Foreskin keratinocyte (primary cell): ENCODE measurements at places on chromosomes 7 and 10.

DNA sequence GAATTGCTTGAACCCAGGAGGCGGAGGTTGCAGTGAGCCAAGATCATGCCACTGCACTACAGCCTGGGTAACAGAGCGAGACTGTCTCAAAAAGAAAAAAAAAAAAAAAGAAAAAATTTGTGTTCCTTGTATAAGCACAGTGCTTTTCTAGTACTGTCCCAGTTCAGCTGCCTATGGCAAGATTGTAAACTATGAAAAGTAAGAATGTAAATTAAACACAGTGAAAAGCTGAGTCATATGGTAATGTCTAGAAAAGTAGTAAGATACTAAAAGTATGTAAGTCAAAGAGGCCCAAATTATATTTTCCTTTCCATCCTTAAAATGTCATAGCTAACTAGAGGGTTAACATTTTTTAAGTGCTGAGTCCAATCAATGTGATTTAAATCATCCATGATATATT is 42.8 kb downstream of the RBM20 start:
- no peak for DNase-seq

- DNase-seq = peak; percentile 85
Measured at GRCh38 chr10:60480865-60481563, 91.3 kb upstream of the ANK3 start.

DNA sequence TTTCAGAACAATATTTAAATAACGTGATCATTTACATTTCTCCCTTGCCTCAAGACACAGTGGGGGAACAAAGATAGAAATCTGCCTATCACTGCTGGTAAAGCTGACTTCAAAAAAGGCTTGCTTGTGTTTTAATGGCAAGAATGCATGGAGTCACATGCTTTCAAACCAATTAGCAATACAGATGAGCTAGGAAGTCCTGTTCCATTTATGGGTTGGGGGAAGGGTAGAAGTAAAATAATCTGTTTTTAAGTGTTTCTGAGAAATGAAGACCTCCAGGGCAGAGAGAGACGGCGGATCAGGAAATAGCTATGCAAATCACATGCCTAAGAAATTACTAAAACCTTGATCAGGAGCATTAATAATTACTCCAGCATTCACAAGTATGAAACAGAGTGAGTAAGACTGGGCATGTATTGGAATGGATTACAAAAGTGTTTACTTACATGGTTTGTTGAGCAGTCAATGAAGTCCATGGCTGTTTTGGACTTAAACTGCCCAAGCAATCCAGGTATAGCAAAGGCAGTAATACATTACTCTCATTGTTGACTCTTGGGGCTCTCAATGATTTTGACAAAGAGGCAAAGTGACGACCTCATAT is 142.0 kb downstream of the ARID5B start:
- peak; percentile 87 for DNase-seq

DNA sequence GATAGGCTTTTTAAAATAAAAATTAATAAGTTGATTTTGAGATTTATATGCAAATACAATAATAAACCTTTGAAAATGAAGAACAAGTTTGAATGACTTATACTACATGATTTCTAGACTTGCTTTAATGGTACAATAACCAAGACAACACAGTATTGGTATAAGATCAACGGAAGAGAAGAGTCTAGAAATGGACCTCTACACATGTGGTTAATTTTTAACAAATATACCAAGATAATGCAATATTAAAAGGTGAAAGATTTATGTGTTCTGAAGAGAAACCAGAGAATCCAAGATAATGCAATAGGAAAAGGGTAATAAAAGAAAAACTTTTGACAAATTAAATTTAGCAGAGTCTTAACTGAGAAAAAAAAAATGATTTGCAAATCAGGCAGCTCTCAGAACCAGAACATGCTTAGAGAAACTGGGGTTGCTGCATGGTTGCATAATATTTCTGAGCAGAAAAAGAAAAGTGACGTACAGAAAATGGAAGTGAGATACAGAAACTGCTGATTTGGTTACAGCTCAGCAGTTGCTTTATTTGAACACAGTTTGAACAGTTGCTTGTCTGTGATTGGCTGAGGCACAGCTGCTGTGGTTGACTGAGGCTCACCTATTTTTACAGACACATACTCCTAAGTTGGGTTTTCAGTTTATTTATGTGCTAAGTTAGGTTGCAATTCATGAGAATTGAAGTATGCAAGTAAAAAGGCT is 365.9 kb downstream of the CRPPA start:
- no peak for DNase-seq

- no peak for DNase-seq
Measured at GRCh38 chr10:24869354-24870015, 82.9 kb downstream of the PRTFDC1 start.

GRCh38 chr10:46549171-46550075 is 7.0 kb downstream of the GPRIN2 start:
- DNase-seq = no peak

- DNase-seq = no peak
Measured at GRCh38 chr10:76444034-76444800, 1012.8 kb downstream of the LRMDA start.

- no peak for DNase-seq
Measured at GRCh38 chr10:89705466-89705865, 4.1 kb downstream of the KIF20B start.

DNA sequence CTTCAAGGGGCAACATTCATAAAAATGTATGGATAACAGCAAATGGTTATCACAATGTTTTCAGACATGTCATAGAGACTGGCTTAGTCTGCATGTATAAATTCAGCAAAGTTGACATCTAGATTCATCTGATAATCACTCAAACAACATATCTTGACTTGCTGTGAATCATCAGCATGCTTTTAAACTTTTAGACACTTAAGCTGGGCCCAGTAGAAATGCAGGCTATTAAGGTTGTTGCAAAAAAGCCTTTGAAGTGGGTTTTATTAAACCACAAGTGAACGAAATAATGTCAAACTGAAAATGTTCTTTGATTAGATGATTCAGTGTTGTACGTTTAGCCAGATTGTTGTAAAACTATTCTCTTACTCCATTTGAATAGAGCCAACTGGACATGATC is 759.6 kb downstream of the NXPH1 start:
- peak; percentile 50 for DNase-seq
